ENCODE measurements at places on chromosomes 3 and 15. TPM values are rescaled to one million over a fixed set of nuclear protein-coding genes. Genes with fewer than 3 reads are reported as not detected.

Gene COPG1
- 315 TPM for total RNA-seq

Gene SCN11A
- not detected for total RNA-seq

- DNase-seq, result no peak
These were observed 150.9 kb downstream of the LRRC28 start for GRCh38 chr15:99402014-99402729.

- DNase-seq, result no peak
These were observed 418.5 kb downstream of the SHQ1 start for GRCh38 chr3:72429589-72430353.
